ENCODE measurements at places on chromosomes 11 and 22.

- no peaks in the 10 kb centered on the region for H3K27me3 ChIP-seq
- H3K4me1 ChIP-seq = no peaks in the 10 kb centered on the region
- no peak overlapping the region for H3K27ac ChIP-seq
- H3K36me3 ChIP-seq = peaks cover 50% of the 10 kb centered on the region
- H3K4me3 ChIP-seq = no peak overlapping the region
Measured at GRCh38 chr11:69078930-69079605, 30.3 kb downstream of the TPCN2 start.

GRCh38 chr11:115193914-115194801 lies 310.1 kb downstream of the CADM1 start:
- H3K27ac ChIP-seq = no peak overlapping the region
- no peak overlapping the region for H3K4me3 ChIP-seq
- no peaks in the 10 kb centered on the region for H3K27me3 ChIP-seq
- H3K4me1 ChIP-seq = no peaks in the 10 kb centered on the region
- DNase-seq = no peak

- H3K36me3 ChIP-seq = no peaks in the 10 kb centered on the region
- H3K27me3 ChIP-seq = no peaks in the 10 kb centered on the region
- no peak for DNase-seq
- H3K4me3 ChIP-seq = no peak overlapping the region
Measured at GRCh38 chr11:12573707-12574485, 100.3 kb upstream of the TEAD1 start.

- no peaks in the 10 kb centered on the region for H3K27me3 ChIP-seq
- no peak overlapping the region for H3K4me3 ChIP-seq
- no peaks in the 10 kb centered on the region for H3K36me3 ChIP-seq
- no peaks in the 10 kb centered on the region for H3K4me1 ChIP-seq
- DNase-seq = no peak
- H3K27ac ChIP-seq = no peak overlapping the region
Measured at GRCh38 chr11:106305458-106305857, 228.0 kb downstream of the AASDHPPT start.

DNA sequence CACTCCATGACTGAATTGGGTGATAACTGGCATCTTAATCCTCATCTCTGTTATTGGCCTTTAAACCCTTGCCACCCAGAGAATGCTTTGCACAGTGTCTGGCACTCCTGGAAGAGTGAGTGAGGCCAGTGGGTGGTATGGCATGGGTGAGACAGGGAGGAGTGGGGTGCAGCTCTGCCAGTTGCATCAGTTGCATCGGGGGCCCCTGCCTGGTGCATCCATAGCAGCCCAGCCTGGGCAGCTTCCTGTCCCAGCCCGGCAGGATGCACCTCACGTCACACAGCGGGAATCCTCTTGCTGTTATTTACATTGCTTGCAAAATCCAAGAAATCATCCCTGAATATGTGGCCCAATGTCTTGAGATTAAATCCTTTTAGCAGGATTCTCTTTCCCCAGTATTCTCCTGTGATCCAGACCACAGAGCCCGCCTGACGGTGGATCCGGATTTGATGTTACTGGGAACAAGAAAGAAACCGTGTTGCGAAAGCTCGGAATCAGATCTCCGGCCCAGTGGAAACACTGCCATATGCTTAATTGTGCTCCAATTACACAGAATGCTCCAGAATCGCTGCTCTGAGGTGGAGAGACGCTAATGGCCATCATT lies 37.6 kb upstream of the MN1 start:
- H3K4me1 ChIP-seq = no peaks in the 10 kb centered on the region
- H3K27me3 ChIP-seq = no peaks in the 10 kb centered on the region
- DNase-seq = peak; percentile 23
- H3K36me3 ChIP-seq = no peaks in the 10 kb centered on the region
- no peak overlapping the region for H3K4me3 ChIP-seq

Data from right lobe of liver (tissue), 6 donors.